Stimulated activated memory B cell treated with anti-CD40 and anti-IgM and Interleukin-4, amounts not matched to agents 10 μg/mL and 1 μg/mL and 100 μg/mL, for 72 hours (primary cell): ENCODE measurements at places on chromosomes 3 and 15.

DNA sequence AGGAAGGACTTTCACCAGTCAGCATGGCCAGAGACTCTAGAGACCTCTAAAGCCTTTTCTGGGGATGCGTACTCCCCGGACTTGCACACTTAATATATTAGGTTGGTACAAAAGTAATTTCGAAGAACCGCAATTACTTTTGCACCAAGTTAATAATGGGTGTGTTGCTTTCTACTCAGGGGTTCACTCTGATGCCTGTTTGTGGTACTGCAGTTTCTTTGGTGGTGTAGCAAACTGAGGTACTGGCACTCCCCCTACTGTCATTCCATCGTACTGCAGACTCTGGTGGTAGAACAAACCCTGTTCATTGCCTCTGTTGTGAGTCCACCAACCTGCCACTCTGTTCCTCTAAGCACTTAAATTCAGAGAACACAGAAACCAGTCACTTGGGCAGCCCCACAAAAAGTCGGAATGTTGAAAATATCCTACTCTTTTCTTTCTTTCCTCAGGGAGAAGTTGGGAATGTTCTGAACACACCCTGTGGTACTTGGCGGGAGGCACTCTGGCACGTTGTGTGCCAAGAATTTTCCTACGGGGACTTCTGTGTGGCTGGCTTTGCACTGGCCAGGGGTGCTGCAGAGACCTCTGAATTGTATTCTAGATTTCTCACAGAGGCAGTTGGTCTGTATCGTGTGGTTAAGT, 46.3 kb downstream of the GABRG3 start:
- ATAC-seq, result no peak

DNA sequence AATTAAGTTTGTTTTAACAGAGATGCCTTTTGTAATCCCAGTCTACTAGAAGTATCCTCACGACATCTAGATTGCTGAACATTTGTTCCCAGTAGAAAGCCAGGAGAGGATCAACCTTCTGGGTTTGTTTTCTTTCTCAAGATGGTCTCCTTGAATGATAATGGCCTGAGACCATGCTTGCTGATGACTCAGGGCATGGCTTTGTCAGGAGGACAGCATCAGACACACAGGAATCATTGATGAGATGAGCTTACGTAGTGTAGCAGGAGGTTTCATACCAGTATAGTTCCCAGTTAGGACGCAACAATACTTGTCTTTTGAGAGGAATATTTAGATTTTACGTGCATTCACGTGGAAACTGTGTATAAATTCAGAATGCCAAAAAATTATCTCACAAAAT, 38.6 kb downstream of the ATP1B3 start:
- ATAC-seq, result no peak

DNA sequence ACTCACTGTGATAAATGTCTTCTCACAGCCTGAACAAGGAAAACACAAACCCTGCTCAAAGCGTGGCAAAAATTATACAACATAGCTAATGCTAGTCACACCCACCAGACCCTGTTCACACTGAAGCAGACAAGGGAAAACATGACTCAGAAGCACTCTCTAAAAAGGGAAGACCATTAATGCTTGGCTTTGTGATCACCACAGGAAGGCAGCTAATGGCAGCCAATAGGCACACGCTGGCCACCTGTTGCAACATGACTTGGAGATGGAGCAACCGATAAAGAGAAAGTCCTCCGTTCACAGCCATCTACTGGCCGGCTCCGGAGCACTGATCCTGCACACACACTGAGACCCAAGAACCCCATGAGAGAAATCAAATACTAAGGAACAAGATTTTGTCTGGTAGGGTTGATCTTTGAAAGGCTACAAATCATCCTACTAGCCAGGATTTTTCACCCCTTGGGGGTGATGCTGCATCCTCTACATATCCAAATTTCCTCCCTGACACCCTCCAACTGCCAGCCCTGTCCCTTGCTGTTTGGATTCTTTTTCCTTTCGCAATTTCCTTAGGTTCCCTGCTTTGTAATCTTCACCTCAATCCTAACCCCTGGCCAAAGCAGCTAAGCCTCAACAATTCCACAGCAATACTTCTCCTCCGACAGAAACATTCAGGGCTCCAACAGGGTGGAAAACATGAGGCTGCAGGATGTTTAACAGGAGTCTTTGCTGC, 3.2 kb downstream of the ZXDC start:
- ATAC-seq, result no peak

DNA sequence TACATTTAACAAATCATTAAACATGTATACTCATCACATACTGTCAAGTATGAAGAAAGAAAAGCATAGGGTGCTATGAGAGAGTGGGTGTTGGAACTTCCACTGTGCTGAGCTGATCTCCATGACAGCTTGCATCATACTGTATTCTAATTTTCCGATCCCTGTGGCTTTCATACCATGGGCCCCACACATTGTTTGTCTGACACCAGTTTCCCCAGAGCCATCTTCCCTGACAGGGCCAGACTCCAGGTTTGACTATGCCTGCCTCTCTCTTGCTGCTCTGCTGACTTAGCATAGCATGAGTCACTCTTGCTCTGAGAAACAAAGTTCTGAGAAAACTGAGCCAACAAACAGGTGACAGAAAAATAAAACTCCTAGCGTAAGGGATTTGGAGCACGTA, 37.0 kb upstream of the CASR start:
- ATAC-seq, result peak; percentile 98

- ATAC-seq, result peak; percentile 27
These were observed 65.6 kb downstream of the NIPA2 start for GRCh38 chr15:22903961-22904534.

- ATAC-seq, result no peak
These were observed 21.4 kb upstream of the CSPG4 start for GRCh38 chr15:75733761-75734651.

GRCh38 chr3:152257563-152258035, 11.1 kb upstream of the MBNL1 start:
- ATAC-seq, result peak; percentile 86

- no peak for ATAC-seq
These were observed 43.6 kb upstream of the ATP2B2 start for GRCh38 chr3:10548992-10549391.

DNA sequence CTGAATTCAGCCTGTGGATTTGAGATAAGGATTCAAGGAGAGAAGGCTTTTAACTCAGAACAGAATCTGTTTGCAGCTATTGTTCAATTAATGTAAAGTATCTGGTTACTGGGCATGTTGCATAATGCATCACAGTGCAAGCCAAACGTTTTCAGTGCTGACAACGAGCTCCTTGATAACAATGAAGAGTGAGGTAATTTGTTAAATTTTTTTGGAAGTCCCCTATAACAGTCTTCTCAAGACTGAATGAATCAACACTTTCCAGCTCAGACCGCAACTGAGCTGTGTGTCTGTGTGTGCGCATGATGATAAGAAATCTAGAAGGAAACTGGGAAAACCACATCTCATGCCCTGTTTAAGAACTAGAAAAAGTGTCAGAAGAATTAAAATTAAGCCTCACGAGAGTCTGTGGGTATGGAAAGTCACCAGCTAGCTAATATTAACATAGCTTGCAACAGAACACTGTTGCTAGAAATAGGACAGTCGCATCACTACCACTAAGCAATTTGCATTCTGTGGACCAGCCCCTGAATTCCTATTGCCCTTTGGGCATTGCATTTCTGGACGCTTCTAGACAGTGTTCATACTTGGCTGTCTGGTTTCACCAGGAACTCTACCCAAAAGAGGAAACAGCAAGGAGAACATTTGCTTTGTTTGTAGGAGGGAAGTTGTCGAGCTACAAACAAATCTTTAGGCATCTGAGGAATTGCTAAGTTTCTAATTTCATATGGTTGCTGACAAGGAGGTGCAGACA, 43.7 kb upstream of the ATP2C1 start:
- peak; percentile 90 for ATAC-seq

DNA sequence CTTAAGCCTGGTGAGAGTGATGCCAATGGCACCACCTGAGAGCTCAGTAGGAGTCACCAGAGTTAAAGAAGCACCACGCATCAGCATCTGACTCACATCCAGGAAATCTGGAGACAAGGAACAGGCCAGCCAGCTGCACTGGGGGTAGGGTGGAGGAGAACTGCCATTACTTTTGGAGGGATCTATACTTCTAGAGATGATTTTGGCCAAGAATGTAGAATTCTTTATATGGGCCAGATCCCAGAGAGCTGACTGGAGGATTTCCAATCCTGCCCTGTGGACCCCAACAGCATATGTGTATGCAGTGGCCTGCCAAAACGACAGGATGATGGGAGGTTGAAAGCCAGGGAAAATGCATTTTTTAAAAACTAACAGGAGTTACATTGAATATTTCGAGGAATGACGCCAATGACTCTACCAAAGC, 29.8 kb downstream of the CCR3 start:
- no peak for ATAC-seq

GRCh38 chr3:187673012-187673411, 2.8 kb upstream of the SST start:
- no peak for ATAC-seq

GRCh38 chr3:164375538-164375937, 702.8 kb downstream of the SI start:
- ATAC-seq, result no peak

DNA sequence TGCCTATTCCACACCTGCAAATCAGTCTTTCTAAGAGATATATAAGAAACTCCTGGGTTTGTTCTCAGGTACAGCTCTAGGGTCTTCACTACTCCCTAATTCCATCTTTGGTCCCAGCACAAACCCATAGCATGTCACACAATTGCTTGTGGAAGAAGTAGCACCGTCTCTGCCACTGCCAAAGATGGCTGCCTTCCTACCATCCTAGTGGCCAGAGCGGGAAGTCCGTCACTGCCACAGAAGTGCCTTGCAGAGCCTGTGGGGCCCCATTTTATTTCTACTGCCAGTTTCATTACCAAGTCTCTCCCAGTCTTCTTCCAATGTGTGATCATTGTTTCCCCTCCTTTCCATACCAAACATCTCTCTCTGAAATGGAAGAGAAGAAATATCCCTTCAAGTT, 107.6 kb downstream of the CD47 start:
- no peak for ATAC-seq

- ATAC-seq, result no peak
These were observed 4.1 kb downstream of the RASGRP1 start for GRCh38 chr15:38560456-38560926.

- no peak for ATAC-seq
These were observed 45.0 kb downstream of the SLC12A6 start for GRCh38 chr15:34292621-34293020.

- no peak for ATAC-seq
These were observed 178.8 kb downstream of the ARRDC4 start for GRCh38 chr15:98139337-98139736.

DNA sequence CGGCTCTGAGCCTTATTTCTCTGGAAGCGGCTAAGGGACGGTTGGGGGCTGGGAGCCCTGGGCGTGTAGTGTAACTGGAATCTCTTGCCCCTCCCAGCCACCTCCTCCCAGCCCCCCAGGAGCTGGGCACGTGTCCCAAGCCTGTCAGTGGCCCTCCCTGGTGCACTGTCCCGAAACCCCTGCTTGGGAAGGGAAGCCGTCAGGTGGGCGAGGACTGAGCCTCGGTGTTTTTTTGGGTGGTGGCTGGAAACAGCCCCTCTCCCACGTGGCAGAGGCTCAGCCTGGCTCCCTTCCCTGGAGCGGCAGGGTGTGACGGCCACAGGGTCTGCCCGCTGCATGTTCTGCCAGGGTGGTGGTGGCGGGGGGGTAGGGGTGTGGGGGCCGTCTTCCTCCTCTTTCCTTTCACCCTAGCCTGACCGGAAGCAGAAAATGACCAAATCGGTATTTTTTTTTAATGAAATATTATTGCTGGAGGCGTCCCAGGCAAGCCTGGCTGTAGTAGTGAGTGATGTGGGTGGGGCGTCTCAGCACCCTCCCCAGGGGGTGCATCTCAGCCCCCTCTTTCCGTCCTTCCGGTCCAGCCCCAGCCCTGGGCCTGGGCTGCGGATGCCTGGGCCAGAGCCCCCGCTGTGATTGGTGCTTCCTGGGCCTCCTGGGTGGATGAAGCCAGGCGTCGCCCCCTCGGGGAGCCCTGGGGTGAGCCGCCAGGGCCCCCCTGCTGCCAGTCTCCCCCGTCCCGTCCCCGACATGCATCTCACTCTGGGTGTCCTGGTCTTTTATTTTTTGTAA, 58.8 kb upstream of the GOLGA8A start:
- peak; percentile 24 for ATAC-seq

DNA sequence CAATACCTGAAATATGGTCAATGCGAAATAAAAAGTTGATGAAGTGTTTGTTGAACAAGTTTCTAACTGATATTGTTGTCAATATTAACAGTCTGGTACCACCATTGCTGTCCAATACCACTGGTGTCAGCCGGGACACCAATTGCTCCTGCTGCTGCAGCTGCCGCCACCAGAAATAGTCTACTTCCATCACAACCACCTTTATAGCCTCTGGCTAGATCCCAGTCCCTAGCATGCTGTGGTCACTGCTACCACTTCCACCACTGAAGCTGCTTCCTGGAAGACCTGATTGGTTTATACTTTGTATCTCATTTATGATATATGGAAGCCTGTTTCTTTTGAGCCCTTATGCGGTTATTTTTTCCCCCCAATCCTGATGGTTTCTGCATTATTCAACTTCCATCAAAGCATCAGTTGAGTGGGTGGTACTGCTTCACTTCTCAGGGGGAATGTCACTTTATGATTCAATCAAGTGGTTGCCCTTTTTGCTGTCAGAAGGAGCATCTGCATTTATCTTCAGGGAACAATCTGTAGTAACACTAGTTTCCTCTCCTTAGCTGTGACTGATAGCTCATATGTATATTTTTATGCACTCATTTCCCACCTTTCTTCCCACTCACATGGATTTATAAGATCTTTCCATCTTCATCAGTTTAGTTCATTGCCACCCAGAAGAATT, 11.7 kb downstream of the LNP1 start:
- ATAC-seq, result no peak

DNA sequence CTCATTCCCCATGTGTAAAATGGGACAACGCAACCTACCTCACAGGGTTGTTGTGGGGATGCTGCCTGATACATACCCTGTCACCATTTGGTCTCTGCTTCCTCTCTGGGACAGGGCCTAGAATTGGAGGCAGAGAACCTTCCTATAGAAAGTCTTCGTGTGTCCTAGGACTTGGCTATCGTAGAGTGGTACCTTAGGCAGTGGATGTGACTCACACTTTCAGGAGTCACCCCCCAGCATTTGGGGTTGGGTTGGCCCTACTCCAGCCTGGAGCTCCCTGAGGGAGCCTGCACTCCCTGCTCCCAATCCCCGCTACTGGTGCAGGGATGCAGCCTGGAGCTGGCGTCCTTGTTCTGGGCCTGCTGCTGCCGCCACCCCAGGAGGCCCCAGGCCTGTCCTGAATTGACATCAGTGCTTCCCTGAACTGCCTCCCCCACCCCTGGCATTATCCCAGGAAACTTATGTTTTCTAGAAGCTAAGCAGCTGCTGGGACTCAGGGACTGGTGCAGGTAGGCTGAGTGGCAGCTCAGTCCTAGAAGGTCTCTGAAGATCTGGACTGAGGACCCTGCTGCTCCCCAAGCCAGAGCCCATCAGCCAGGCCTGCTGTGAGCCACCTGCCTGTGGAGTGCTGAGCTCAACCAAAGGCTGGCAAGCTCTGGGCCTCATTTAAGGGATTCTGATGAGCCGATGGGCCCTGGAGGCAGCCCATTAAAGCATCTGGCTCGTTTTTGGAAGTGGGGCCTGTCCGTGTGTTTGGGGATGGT, 9.9 kb downstream of the C15orf39 start:
- no peak for ATAC-seq

DNA sequence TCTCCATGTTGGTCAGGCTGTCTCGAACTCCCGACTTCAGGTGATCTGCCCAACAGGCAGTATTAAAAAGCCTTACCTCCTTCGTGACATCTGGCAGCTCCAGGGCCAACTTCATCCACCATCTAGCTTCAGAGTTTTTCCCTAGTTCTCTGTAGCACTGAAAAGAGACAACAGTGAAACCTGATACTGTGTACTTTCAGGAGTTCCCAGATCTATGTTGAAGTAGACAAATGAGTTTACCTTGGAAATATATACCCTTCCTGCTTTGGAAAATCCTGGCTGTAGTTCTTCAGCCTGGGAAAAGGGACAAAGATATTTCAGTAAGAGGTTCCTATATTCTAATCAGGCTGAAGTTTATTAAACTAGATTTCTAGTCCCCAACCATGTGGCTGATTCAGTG, 18.0 kb downstream of the RMDN3 start:
- ATAC-seq, result no peak
